ENCODE measurements at places on chromosomes 7 and 10.

DNA sequence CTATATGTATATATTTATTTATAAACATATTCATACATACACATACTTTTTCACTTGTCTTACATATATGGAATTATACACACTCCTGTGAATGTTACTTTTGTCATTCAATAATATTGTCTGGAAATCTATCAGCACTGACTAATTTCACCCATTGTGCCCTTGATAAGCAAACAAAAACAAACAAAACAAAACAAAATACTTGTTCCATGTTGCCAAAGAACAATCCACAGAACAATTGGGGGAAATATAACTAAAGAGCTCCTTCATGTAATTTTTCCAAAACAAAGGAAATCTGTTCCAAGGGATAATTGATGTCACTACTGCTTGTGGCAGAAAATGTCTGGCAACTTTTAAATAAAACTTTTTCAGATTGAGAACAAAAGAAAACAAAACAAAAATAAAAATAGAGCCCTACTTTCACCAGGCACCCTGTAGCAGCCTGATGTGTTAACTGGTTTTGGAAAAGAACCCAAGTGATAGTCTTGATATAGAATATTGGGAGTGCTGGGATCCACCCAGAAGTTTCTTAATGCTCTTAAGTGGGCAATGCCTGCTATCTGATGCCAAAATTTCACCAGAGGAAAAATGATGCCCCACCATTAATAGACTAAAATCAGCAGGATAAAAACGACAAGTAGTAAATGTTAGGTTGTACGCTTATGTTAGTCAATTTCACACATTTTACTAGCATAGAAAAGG, 34.0 kb upstream of the CCDC7 start:
- no peak for DNase-seq

DNA sequence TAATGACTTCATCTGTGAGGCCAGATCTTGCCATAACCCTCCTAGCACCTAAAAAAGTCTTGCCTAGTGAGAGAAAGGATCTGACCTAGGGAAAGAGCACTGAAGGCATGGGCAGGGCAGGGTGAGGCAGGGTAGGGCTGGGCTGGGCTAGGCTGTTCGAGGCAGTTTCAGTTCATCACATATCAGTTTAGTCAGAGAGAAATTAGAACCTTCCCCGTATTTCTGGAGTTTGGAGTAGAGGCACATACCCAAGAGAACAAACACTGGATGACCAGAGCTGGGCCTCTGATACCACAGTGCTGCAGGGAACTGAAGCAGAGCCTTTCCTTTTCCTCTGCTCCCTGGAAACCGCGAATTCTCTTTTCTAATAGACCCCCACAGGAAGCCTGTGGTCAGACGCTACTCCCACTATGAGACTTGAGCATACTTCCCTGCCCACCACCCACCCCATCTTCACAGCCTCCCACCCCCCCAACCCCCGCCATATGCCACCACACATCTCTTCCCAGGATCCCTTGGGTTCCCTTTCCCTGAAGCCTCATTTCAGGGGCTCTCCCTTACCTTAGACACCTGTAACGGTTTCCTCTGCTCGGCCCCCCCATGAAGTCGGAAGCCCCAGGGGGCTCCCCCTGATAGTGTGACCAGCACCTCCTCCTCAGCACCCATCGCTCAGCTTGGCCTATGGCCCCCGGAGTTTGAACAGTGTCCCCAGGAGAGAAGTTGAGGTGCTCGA, 406 bp downstream of the SYNPO2L start:
- DNase-seq: no peak

- DNase-seq: no peak
Measured at GRCh38 chr10:119826771-119827170, 45.9 kb downstream of the MCMBP start.

GRCh38 chr7:7816084-7816483, 97.7 kb upstream of the RPA3 start:
- DNase-seq: no peak

DNA sequence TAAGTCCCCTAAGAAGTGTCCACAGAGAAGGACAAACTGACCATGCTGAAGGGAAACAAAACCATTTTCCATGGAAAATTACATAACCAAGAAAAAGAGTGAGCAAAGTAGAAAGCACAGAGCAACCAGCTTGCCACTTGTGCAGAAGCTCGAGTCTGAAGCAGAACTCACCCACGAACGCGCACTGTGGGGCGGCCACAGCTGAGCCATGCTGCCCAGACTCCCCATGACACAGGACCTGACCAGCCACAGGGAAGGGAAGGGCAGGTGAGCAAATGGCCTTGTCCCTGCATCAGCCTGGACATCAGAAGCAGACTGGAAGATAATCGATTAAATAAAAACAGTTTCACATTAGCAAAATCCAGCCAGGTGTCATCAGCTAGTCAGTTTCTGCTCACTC, 95.7 kb downstream of the TCERG1L start:
- DNase-seq: no peak

DNA sequence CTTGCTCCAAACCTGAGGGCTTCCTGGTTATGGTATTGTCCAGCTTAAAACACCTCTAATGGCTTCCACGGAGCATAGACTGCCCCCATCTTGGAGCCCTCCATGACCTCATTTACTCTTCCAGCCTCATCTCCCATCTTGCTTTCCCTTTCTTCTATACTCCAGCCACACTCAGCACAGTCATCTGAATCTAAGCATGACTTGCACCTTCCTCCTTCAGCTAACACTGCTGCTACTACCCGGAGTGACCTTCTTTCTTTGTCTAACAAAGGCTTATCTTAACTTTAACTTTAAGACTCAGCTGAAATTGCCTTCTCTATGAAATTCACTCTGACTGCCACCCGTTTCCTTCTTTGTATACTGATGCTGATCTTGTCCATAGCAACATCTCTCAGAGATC, 135.1 kb downstream of the FAM107B start:
- DNase-seq: no peak

- DNase-seq: no peak
Measured at GRCh38 chr10:120431251-120431651, 25.8 kb upstream of the PLPP4 start.

- DNase-seq: no peak
Measured at GRCh38 chr10:58942724-58943123, 233.7 kb upstream of the PHYHIPL start.

DNA sequence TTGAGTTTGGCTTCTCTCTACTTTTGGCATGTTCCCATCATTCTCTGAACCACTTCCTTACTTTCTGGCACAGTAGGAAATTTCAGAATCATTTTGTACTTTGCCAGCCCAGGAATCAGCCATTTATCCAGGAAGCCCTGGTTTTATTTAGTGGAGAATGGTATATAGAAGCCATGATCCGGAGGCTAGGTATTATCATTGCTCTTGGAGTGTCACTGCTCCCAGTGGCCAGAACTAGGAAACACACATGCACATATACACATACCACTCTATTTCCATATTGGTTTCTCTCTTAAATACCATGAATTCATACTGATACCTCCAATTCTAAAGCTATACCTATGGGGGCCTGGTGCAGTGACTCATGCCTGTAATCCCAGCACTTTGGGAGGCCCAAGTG, 36.3 kb downstream of the SUFU start:
- DNase-seq: no peak

DNA sequence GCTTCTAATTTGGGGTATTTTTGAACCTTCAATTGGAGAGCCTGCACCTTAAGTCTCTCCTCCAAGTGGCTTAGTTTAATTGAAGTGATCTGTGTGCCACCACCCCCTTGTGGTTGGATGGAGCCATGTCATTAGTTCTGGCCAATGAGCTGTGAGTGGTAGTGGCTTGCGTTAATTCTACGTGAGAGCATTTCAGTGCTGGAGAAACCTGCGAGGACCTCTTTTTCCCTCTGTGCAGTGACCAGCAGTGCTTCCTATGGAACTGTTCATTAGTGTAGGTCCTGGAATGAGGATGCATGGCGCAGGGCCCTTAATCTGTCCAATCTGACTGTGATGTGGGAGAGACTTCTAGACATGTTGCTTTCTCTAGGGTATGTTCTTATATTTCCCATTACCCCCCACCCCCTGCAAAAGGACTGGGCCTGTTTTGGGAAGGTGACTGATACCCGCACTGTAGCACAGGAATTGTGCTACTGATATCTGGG, 3.8 kb downstream of the HILPDA start:
- DNase-seq: peak; percentile 82

- no peak for DNase-seq
Measured at GRCh38 chr10:4131407-4132215, 346.6 kb upstream of the KLF6 start.

- DNase-seq: no peak
Measured at GRCh38 chr7:152847386-152847908, 87.9 kb downstream of the ACTR3B start.

- DNase-seq: no peak
Measured at GRCh38 chr7:542713-543500, 23.3 kb upstream of the PDGFA start.

DNA sequence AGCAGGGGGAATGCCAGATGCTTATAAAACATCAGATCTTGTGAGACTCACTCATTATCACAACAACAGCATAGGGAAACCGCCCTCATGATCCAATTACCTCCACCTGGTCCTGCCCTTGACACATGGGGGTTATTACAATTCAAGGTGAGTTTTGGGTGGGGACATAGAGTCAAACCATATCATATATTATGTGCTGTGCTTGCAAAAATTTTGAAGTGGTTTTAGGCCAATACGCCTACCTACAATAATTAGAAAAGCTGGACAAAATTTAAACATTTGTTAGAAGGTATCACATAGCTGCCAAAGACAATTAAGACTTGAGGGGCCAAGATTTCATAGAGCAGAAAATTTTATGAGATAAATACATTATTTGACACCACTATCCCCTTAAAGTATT, 29.5 kb downstream of the NPSR1 start:
- no peak for DNase-seq

GRCh38 chr10:12400266-12400931, 51.1 kb downstream of the CAMK1D start:
- DNase-seq: no peak

GRCh38 chr7:18337048-18337809, 158.3 kb upstream of the HDAC9 start:
- no peak for DNase-seq

- DNase-seq: peak; percentile 70
Measured at GRCh38 chr7:5677538-5678294, 103.7 kb downstream of the RNF216 start.

DNA sequence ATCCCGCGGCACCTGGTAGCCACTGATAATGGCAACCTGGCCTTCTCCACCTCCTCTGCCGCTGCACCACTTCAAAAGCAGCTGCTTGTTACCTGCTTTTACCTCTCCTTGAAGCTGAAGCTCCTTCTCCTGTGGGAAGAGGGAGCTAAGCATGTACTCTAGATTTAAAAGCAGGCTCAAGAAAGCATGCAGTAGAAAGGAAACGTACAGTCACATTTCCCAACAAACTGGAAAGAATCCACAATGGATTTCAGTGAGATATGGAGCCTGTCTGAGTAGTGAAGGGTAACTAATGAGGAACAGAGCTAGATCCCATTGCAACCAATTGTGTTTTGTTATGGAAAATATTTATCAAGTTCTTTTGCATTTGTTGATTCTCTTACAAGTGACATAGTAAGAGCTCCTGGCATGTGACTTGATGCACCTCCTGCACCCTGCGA, 457.4 kb upstream of the GALNT17 start:
- DNase-seq: no peak

DNA sequence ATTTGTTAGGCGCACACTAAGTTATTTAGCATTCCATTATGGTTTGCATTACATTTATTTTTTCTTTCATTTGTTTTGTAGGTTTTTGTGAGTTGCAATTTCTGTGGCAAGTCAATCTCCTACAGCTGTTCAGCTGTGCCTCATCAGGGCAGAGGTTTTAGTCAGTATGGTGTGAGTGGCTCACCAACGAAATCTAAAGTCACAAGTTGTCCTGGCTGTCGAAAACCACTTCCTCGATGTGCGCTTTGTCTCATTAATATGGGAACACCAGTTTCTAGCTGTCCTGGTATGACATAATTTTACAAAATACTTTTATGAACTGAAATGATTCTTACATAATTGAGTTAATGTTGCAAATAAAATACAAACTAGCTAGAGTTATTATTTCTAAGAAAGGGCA, 29.5 kb downstream of the MIOS start:
- DNase-seq: no peak

- no peak for DNase-seq
Measured at GRCh38 chr10:84391326-84391725, 62.9 kb downstream of the CCSER2 start.
